ENCODE measurements at places on chromosomes 5 and 9. TPM values are rescaled to one million over a fixed set of nuclear protein-coding genes. Genes with fewer than 3 reads are reported as not detected.
A peak's percentile ranks its signal among the peaks of the same experiment; 100 is the strongest.

- no peak for DNase-seq
Measured at GRCh38 chr5:154087260-154087659, 48.5 kb downstream of the MFAP3 start.

Gene CDX1
- 0.29 TPM for total RNA-seq

- no peak for DNase-seq
Measured at GRCh38 chr5:114953565-114953964, 216.1 kb downstream of the TRIM36 start.

Gene INSL6
- total RNA-seq, result not detected

DNA sequence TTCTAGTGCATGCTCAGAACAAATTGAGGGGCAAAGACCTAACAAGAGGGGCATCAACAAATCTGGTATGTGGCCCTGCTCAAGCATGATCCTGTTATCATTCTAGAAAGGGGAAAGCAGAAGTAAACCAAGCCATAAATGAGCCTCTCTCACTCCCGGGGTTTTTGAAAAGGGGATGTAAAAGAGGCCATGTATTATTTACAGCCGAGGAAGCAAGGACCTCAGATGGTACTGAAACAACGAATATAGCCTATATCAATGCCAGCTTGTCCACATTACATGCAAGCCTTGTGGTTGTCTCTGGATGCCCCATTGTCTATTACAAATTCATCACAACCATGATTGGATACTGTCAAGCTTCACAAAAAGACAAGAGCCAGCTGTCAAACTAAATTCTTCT lies 211.3 kb downstream of the DCP2 start:
- DNase-seq, result no peak

Gene IL13
- total RNA-seq, result 0.73 TPM

DNA sequence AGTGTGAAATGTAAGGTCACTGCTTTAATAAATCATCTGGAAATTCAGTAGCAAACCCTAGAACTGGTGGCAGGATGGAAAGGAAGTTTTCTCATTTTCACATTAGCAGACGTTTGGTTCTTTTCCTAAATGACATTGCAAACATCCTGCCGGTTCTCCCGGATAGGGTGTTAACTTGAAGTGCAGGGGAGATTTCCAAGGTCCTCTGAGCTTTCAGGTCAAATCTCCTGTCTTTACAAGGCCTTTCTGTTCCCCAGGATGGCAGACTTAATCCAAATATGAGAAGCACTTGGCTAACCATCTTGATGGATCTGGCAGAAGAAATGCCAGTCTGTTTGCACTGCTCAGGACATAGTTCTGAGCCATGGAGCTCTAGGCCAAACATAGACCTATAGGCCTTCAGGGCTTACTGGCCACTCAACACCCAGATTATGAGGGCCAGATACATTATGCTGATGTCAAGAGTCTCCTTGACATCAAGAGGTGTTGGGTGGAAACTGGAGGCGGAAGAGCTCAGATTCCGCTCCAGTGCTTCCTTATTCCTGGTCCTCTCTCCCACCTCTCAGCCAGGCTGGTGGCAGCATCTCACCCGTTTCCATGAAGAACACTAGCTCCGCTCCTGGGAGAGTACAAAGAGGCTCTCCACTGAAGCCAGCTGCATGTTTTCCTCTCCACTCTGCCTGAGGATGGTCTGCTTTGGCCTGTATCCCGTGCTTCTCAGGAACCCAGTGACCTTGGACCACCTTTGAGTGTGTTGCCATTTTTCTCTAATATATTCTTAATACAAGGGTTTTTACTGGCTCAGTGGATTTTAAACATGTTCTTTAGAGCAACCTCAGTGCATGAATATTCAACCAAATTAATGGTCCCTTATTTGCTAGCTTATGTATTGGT lies 61.0 kb downstream of the RALGPS1 start:
- no peak for DNase-seq

Gene TRAF1
- total RNA-seq, result 0.51 TPM

GRCh38 chr9:136719195-136719880 lies 7.0 kb downstream of the DIPK1B start:
- DNase-seq, result no peak

- no peak for DNase-seq
Measured at GRCh38 chr5:178340187-178340586, 107.6 kb upstream of the PHYKPL start.

Gene MARCOL
- total RNA-seq, result not detected

- DNase-seq, result no peak
Measured at GRCh38 chr5:148806520-148806931, 19.9 kb upstream of the ADRB2 start.

Gene SH3RF2
- total RNA-seq, result 4.1 TPM

GRCh38 chr5:129097498-129098296 lies 3.1 kb downstream of the ISOC1 start:
- peak; percentile 24 for DNase-seq

- no peak for DNase-seq
Measured at GRCh38 chr5:893711-894110, 1.0 kb downstream of the TRIP13 start.

GRCh38 chr5:105924366-105924765 lies 1746.4 kb downstream of the EFNA5 start:
- DNase-seq, result no peak

- no peak for DNase-seq
Measured at GRCh38 chr5:65255294-65255693, 226.4 kb downstream of the ADAMTS6 start.

Gene CDKN2B
- 1.8 TPM for total RNA-seq

All from uterus (tissue), 4 donors.